Caco-2 (cell line): ENCODE measurements at places on chromosomes 16 and 17.

DNA sequence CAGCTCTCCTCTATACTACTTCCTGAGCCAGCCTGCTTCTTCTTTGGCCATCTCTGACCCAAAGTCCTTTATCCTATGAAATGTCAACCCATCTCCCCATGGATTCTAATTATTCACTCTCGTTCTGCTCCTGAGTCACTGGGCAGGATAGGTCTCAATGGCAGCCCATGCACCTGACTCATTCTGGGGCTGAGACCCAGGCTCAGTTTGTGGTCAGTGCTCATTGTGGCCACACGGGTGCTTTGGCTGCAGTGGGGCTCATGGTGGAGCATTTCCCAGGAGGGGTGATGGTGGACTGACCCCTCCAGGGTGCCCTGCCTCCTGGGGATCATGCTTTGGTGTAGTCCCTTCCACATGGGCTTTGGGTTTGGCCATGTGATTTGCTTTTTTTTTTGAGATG is 154.8 kb upstream of the WSCD1 start:
- DNase-seq = no peak

DNA sequence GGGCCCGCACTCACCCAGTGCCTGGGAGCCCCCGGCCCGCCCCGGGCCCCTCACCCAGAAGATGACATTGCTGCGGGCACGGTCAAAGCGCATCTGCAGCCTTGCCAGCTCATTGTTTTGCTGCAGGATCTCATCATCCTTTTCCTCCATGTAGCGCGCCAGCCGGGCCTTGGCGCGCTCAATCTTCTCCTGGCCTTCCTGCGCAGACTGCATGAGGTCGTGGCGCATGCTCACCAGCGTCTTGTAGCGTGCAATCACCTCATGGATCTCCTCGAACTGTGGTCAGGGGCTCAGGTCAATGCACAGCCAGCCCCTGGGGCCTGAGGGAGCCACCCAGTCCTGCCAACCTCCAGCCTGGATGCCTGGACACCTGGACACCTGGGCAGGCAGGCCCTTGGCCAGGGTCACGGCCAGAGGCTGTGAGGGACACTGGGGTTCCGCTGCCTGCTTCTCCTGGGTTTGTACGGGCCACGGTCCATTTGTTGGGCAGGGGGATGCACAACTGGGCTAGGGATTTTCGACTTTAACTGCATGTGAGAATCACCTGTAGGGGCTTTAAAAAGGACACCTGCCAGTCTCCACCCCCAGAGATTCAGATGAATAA is 9.2 kb downstream of the CCDC42 start:
- DNase-seq = no peak

- DNase-seq = no peak
These were observed 436.4 kb upstream of the DYNLRB2 start for GRCh38 chr16:80104401-80104800.

- peak; percentile 56 for DNase-seq
These were observed 9.8 kb downstream of the RHOT1 start for GRCh38 chr17:32152130-32152529.

DNA sequence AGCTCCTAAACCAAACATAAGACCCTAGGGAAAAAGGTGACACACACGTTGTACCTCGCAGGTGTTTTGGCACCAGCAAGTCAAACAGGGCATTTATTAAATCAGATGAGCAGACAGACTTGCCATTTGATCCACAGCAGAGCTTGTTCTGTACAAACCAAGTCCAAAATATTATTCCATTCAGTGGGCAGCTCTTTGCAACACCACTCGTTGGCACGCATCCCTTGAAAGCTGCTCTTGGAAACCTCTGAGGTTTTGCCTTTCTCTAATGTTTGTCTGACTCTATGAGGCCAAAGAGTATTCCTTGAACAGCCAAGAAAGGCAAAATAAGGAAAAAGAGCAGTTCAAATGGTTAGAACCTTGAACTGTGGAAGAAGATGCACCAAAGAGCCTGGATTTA is 12.7 kb downstream of the TMEM100 start:
- DNase-seq = no peak

DNA sequence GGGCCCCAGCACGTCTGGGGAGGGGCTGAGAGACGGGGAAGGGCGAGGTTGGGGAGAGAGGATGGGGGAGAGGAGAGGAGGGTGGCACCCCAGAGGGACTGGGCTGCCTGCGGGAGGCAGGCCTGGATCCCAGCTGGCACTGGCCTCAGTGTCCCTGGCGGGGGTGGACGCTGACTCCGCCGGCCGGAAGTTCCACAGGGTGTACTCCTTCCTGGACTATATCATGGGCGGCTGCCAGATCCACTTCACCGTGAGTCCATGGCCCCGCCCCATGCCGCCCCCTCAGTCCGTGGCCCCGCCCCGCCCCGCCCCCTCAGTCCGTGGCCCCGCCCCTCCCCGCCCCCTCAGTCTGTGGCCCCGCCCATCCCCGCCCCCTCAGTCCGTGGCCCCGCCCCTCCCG is 11.3 kb downstream of the CPNE7 start:
- no peak for DNase-seq
